ENCODE measurements at places on chromosomes 16 and 17. TPM values are rescaled to one million over a fixed set of nuclear protein-coding genes. Genes with fewer than 3 reads are reported as not detected.

The KRT17 gene
- total RNA-seq = 2,552 TPM

The GLTPD2 gene
- total RNA-seq = 1.1 TPM

The SKAP1 gene
- total RNA-seq = 0.83 TPM

The KRT31 gene
- not detected for total RNA-seq

The CACNG3 gene
- total RNA-seq = not detected

All from esophagus squamous epithelium (tissue), 5 donors.